ENCODE measurements at places on chromosomes 1 and 21.
A peak's percentile ranks its signal among the peaks of the same experiment; 100 is the strongest.

DNA sequence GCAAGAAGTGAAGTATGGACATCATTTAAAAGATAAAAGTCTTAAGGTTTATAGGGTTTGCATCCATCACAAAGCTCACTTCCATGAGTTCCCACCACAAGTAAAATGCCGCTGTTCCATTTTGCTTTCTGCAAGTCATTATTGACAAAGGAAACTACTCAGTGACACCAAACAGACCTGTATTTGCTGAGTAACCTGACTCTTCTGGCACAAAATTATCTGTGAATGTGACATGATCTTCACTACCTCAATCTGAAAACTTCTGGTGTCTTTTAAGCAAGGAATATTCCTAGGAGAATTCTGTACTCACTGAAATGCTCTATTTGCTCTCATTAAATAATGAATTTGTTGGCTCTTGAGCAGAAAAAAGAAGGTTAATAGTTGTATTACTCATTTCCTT is 1077.4 kb upstream of the ADGRL4 start:
- no peak for DNase-seq

DNA sequence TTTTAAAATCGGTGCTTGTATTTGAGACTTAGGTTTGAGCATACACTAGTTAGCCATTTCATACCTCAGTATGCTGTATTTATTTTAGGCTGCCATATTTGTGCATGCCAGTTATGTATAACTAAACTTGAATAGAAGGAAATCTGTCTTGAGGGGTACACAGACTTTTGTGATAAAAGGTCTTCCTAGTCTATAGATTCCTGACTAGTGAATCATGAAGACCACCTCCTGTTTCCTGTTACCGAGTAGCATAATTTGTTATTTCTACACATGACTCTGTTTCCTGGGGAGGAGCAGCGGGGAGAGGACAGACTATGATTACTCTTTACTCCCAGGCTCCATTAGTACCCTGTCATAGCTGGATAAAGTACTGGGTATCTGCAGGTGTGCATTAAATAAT is 316.8 kb upstream of the SNX7 start:
- peak; percentile 46 for DNase-seq

DNA sequence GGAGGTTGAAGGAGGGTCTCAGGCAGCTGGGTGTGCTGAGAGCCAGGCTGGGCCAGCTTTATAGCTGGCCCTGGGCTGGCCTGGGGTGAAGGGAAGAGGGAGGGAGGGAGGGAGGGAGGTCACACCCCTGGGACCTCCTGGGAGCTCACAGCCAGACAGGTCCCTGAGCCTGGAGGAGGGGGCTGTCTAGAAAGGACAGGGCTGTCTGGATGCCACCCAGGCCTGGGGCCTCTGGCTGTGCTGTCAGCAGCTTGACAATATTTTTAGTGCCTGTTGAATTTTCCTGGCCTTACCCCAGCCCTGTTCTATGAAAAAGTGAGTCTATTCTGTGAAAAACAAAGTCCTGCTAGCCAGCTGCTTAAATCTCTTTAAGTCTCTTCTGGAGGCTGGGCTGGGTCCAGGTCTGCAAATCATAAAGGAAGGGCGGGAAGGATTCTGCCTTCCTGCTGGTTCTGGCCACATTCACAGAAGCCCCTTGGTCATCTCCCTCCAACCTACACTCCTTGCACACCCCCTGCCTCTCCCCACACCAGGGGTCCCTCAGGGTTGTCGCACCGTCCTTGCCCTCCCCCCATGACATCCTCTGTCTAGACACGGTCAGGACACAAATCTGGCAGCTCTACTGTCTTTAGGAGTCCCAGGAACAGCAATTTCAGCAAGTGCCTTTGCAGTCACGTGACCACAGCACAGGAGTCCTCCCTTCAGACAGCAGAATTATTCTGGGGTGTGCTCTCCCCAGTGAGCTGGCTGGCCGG is at the start of gene LEFTY2:
LEFTY2 (minus strand) TSS at position 34 of the 755 bp plus-strand sequence. CDS start 80 bp downstream, outside the sequence.
- no peak for DNase-seq

DNA sequence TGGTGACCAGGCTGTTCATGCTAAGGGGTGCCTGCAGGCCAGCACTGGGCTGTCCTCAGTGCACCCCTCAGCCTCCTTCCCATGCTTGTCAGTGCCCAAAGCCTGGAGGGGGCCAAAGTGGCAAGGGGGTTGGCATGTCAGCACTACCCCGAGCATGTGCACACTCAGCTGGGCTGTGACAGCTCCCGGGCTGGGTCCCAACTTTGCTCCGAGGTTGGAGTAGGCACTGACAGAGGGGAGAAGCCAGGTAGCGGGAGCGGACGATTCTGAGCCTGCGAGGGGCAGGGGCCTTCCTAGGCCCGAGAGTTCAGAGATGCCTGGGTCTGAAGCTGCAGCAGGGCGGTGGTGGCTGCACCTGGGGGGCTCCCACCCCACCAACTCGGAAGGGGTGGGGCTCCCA is 119.0 kb downstream of the MAST2 start:
- no peak for DNase-seq

DNA sequence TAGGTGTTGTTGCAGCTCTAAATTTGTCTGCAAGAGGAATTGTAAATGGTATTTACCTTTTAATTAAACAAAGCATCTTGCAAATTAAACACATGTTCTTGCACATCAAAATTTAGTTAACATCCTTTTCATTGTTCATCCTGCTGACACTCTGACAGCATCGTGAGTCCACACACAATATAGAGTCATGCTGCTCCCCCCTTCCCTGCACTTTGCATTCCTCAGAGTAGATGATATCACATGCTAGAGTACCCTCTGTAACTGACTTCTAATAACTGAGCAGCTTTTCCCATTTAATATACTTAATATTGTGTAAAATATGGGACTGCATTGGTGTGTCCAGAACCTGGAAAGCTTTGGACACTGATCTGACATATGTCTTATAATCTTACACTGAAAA is 138.8 kb upstream of the DPYD start:
- DNase-seq = peak; percentile 35
